NCI-H1105 treated with DMSO at 0.1 percent for 48 hours (cell line): ENCODE measurements at places on chromosomes 7 and 10.

- no peak for DNase-seq
These were observed 9.9 kb upstream of the FAM180A start for GRCh38 chr7:135758531-135758932.

- DNase-seq, result no peak
These were observed 1.0 kb upstream of the ENO4 start for GRCh38 chr10:116848032-116848943.

- no peak for DNase-seq
These were observed 683.8 kb upstream of the ANKRD30A start for GRCh38 chr10:36441557-36441956.

GRCh38 chr7:50358041-50358705, 53.7 kb downstream of the IKZF1 start:
- no peak for DNase-seq

DNA sequence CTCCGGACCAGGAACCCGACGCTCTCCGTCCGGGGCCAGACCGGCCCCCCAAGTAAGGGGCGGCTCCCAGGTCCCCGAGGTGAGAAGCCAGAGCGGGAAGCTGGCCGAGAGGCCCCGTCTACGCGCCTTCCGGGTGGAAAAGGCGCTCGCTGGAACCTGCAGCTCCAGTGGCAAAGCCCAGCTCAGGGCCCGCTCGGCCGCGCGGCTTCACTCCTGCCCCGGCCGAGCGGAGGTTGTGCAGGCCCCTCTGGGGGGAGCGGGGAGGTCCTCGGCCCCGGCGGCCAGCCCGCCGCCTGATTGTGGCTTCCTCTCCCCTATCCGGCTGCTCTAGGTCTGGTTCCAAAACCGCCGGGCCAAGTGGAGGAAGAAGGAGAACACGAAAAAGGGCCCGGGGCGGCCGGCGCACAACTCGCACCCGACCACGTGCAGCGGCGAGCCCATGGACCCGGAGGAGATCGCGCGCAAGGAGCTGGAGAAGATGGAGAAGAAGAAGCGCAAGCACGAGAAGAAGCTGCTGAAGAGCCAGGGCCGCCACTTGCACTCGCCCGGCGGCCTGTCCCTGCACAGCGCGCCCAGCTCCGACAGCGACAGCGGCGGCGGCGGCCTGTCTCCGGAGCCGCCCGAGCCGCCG, 2.9 kb downstream of the UNCX start:
- DNase-seq, result no peak

DNA sequence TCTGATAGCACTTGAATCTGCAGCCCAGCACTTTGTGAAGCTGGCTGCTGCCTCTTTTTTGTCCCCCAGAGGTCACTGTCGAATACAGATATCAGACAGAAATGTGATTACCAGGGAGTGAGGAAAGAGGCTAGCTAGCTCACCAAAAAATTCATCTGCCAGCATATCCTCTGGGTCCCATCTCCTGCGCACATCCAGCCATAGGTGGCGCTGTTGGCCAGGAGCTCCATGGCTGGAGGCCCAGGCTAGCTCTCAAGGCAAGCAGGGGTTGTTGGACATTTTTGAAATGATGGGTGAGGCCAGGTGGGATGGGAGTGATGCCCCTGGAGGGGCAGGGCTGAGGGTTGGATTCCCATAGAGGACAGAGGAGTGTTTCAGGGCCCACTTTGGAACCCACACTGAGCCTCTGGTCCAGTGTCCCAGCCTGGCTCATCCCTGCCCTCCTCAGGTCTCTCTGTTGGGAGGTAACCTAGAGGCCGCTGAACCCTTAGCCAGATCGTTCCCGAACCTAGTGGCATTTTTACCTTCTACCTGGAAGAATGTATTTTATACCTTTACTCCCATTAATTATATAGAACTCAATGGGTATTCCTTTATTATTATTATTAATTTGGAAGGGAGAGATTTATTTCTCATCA, 14.8 kb downstream of the DPCD start:
- DNase-seq, result peak; percentile 57

GRCh38 chr7:44470135-44470479, 20.4 kb downstream of the NUDCD3 start:
- no peak for DNase-seq

- no peak for DNase-seq
These were observed 12.7 kb downstream of the STRA8 start for GRCh38 chr7:135246191-135246825.

DNA sequence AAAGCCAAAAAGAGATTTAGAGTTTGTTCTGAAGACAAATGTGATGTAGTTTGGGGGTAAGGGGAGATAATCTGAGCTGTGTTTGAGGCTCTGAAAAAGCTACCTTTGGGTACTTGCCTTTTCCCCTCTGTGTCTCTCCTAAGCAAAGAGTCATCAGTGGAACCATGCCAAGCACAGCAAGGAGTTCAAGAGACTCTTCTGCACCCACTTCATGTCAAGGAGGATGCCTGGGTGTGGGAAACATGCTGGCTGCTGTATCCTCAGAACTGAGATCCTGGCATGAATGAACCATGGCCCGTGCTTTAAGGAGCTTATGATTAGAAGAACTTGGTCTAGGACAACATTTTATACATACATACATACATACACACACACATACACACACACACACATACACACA, 142.9 kb downstream of the NOC3L start:
- DNase-seq, result no peak

DNA sequence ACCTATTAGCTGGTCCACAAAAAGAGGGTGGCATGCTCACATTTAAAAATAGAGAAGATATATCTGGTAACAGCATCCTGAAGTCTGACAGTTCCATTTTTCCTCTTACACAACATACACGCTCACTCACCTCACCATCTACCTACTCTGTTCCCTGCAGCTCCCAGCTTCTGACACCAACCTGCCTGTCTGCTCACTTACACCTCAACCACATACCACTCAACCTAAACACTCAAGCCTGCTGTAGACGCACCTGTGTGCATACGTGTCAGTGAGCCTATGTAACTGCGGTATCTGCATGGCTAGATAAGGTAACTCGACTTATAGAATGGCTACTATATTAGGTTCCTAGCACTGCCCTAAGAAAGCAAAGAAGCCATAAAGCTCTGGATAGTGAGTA, 174.9 kb downstream of the DGKI start:
- DNase-seq, result no peak

GRCh38 chr10:70440296-70441160, 953 bp downstream of the NODAL start:
- DNase-seq, result no peak

DNA sequence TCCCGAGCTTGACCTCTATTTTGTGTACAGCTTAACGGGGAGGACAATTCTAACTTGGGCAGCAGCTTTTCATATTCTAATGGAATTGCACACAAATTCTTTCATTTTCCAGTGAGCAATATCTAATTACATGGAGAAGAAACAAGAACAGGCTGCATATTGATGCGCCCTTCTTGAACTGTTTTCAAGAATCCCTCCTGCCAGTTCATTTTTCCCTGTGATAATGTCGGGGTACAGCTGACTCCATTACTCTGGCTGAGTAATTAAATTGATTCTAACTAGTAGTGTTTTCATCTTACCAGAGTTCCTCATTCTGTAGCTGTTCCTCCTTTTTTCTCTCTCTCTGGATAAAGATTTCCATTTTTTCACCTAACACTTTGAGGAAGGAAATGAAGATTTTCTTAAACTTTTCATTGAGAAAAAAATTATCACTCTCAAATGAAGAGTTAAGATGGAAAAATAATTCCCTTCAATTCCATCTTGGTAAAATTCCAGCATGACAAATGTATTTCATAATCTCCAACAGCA, 190.9 kb downstream of the FANK1 start:
- no peak for DNase-seq

DNA sequence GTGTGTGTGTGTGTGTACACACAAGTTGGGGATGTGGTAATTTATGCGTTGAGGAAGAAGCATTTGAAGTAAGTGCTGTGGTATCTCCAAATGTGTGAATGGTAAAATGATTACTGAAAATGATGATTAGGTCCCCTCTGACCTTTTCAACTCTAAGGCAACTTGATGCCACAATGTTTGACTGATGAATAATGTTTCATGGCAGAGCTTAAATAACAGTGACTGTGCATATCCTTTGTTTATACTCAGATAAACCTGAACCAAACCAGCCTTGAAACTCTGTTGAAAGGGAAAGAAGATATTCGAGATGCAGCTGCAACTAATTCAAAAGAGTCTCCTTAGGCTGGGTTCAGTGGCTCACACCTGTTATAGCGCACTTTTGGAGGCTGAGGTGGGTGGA, 64.8 kb upstream of the YAE1 start:
- no peak for DNase-seq

DNA sequence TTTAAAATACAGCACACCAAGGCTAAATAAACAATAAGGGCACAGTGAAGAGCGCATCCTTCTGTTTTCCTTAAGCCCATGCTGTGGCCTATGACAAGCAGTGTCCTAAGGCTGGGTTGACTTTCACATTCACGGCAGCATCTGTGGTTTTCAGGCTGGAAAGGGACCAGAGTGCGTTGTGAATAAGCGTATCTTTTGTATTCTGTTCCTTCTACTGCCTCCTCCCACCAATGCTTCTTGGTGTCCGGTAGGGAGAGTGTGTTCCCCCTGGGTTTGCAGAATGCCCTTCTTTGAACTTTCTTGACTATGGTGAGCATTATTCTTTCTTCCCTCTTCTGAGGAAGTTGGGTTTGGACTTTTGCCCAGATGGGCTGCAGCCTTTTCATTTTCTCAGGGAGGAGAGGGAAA, 73.6 kb downstream of the ABCA13 start:
- no peak for DNase-seq

DNA sequence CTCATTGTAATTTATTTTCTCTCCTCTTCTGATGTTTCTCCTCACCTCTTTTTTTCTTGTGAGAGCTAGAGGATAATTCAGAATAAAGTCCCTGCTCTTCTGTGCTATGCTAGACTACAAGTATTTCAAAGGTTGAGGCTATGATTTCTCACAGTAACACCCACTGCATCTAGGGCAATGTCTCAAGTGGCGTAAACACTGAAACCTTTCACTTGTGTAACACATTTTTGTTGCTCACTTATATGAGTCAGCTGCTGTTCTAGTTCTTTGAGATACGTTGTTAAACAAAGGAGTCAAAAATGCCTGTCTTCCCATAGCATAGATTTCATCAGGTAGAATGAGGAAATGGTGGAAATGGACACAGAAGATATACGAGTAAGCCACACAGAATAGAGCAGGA, 305.1 kb upstream of the PITRM1 start:
- DNase-seq, result no peak

GRCh38 chr7:156975620-156976019, 26.1 kb downstream of the NOM1 start:
- no peak for DNase-seq

- DNase-seq, result no peak
These were observed 7.2 kb downstream of the ADAMTS14 start for GRCh38 chr10:70679498-70679897.

DNA sequence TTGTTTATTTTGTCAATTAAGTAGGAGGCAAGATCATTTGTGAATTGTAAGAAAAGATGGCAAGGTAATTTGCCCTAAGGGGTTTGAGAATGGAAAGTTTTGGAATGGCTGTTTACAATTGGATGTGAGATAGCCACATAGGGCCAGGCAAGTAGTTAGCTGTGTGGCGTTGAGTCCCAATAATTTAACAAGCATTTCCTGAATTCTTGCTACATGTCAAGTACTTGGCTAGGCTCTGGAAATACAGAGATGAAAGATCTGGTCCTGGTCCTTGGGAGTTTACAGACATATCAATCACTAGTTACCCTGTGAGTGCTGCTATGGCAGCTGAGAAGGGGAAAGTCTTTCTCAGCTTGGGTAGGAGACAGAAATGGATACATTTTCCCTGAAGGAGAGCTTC, 401.6 kb downstream of the SUGCT start:
- DNase-seq, result no peak

- DNase-seq, result no peak
These were observed 23.7 kb upstream of the CDH23 start for GRCh38 chr10:71372882-71373495.

DNA sequence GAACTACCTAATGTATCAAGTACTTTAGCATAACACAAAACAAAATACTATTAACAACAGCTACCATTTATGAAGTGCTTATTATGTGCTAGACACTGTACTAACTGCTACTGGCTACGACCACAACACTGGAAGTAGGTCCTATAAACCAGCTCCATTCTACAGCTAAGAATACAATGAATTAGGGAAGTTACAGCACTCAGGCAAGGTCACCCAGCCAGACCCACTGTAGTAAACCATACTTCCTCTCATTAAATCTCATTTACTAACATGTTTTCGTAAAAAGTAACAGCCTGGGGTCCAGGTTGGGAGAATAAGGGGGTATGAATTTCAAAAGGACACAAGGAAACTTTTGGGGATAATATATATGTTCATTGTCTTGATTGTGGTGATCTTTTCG, 25.4 kb downstream of the NAPEPLD start:
- no peak for DNase-seq

DNA sequence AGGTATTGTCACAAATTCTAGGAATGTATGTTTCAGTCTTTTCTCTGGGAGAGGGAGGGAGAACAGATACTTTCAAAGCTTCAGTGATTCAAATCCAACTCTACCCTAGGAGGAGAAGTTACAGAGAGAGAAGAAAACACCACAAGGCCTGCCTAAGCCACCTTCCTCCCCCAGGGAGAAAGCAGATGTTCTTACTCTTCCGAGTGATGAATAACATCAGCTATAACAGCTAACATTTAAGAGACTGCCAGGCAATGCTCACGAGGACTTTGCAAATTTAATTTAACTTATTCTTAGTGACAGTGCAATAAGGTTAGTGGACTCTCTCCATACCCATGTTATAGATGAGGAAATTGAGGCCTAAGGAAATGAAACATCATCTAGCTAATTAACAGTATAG, 36.8 kb downstream of the TAS2R41 start:
- no peak for DNase-seq

DNA sequence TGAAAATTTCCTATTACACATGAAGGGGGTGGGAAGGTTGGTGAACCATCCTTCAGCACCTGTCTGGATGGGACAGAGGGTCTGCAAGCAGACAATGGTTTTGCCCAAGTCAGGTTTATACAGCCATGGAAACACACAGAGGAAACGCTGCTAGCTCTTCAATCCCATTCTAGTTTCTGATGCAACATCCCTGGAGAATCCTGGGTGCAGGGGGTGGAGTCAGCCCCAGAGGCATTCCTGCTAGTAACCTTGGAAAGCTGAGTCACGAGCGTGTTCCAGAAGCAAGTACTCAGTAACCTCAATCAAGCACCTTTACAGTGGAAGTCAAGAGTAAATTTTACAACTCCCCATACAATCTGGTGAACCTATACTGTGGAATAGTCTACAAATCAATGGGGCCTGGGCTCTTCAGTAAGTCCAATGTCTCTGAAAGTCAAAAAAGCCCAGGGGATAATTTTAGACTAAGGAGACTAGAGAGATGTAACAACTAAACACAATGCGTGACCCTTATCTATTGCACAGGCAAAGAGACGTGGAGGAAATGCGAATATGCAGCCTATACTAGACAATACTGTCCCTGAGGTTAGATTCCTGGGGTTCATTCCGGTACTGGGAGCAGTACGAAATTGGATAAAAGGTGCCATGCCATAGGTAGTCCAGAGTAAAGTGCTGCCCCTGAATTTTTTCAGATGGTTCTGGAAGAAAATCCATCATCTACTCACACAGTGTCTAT, 95.4 kb downstream of the ZRANB1 start:
- no peak for DNase-seq

GRCh38 chr7:92622685-92623084, 32.5 kb upstream of the FAM133B start:
- DNase-seq, result no peak

- DNase-seq, result no peak
These were observed 68.6 kb downstream of the WDR37 start for GRCh38 chr10:1124796-1125195.

- DNase-seq, result no peak
These were observed 38.2 kb upstream of the CUX1 start for GRCh38 chr7:101779267-101779666.
